Stimulated activated CD8-positive, alpha-beta memory T cell treated with anti-CD3 and anti-CD28 coated beads, Interleukin-4, amount 100 ng/mL, for 1 hour (primary cell): ENCODE measurements at places on chromosomes 1 and 21.

DNA sequence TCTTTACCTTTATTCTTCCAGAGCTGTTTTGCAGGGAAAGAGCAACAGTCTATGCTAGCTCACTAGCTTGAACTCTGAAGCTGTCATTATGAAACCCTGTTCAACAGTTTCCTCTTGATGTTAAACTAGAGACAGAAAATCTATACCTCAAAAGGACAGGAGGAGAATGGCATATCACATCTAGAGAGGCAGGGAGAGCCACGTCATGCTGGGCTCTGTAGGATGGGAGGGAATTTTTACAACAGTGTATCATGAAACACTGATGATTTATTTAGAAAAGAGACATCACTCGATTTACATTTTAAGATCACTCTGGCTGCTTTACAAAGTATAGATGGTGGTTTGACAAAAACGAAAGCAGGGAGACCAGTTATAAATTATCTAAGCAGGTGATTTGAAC, 224.9 kb upstream of the COA6 start:
- DNase-seq: no peak

DNA sequence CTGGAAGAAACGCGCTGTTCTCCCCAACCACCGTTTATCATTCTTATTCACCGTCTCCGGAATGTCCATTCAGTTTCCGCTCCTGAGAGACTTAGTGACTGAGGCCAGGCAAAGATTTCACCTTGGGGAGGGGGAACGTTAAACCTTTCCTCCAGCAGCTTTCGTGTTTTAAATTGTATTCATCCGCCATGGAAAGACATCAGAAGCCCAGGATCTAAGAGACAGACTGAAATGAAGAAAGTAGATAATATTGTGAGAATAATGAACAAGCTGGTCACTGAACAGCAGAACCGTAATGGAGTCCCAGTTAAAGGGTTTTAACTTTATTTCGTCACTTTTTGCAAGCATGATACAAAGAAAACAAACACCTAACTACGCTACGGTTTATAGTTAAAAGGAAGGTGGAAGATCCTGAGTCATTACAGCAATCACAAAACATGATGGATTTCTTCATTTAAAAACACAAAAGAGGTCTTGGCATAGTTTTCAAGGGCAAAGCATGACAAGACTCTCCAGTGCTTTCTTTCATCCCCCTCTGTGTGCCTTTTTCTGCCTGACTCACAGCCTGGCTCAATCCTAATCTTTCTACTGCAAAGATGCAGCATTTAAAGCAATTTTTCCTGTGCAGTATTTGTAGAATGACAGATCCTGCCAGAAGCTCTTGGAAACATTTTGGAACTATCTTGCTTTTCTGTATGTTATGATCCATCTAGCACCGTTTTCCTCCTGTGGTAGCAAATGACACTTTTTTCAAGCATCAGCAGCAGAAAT, 722 bp upstream of the SLC19A2 start:
- no peak for DNase-seq

GRCh38 chr1:92444351-92444750, 42.4 kb downstream of the GFI1 start:
- no peak for DNase-seq

- no peak for DNase-seq
Observed at GRCh38 chr1:209710093-209710492, 5.4 kb downstream of the HSD11B1 start.

DNA sequence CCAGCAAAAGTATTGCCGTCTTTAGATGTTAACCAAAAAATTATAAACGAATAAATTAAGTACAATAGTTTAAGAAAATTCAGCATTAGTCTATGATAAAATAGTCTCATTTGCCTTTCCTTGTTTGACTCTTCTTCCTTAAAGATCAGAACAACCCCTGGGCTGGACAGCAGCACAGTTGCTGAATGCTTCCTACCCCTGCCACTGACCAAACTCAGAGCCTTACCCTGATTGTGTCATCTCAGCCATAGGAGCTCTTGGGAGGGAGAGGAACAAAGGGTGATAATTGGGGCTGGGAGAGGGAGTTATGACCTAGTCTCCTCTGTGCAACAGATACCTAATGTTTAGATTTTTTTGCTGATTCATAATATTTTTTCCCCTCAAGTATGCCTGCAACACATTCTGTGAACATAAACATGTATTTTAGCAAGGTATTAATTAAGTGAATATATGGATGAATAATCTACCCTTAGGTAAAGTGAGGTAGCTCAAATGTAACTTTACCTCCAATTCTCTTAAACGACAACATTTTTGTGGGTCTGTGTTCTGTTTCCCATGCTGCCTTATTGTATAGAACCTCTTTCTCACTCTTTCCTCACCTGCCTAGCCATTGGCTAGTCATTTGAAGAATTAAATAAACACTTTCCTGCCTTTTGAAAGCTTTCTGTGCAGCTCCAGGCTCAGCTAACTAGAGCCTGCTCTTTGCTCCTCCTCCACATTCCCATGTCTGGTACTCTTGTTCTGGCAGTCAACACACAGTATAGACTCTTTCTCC, 46.1 kb downstream of the FGGY start:
- DNase-seq: no peak

GRCh38 chr1:81287411-81288080, 513.2 kb upstream of the ADGRL2 start:
- no peak for DNase-seq

DNA sequence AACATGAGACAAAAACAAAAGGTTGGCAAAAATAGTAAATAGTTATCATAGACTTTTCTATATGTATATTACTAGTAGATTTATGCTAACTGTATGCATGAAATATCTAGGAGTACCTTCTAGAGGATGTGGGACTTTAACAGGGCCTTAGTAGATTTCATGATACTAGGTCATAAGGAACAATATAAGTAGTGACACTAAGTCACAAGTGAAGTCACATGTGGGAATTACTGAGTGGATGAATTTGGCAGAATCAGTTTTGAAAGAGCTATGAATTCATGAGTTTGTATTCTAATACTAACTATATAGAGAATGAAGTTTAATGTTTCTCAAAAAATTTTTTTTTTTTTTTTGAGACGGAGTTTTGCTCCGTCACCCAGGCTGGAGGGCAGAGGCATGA, 53.1 kb upstream of the GPR25 start:
- DNase-seq: no peak

DNA sequence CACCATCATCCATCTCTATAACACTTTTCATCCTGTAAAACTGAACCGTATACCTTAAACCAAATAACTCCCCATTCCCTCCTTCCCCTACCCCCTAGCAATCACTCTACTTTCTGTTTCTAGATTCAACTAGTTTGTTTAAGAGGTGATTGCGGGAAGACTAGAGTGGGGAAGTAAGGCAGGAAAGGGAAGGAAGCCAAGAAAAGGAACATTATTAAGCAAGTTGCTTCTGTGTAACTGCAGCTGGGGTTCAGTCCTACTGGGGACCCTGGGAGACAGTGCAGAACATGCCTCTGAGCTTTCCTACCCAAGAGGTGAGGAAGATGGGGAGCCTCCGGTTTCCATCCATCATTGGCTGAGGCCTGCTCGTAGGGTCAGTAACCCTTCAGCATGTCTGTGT, 28.9 kb upstream of the H3-3A start:
- no peak for DNase-seq

DNA sequence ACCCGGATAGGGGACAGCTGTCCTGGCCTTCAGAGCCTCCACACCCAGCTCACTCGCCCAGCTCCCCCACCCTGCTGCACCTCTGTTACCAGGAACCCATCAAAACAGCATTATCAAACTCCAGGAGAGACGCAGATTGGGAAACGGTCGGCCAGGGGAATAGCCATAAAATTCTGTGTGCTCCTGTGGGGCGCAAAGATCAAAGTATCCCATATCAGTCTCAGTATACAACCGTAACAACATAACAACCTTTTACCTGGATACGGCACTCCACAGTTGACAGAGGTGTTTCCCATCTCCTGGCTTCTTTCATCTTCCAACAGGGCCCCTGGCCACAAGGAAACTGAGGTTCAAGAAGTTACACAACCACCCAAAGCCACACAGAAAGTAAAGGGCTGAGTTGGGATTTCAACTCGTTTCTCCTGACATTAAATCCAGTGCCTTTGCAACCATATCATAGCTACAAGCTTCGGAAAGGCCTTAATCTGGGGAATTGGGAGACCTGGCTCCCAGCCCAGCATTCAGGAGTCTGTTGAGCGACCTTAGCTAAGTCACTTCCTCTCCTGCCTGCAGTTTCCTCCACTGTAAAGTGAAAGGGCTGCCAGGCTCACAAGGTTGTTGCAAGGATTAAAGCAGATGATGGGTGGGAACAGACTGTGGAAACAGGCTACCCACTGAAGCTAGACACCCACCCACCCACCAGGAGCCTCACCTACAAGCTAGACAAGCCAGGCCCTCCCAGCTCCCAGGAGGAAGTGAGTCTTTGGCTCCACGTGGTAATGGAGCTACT, 8.1 kb upstream of the EPHB2 start:
- no peak for DNase-seq

GRCh38 chr1:51063121-51063520, 38.9 kb upstream of the C1orf185 start:
- no peak for DNase-seq

DNA sequence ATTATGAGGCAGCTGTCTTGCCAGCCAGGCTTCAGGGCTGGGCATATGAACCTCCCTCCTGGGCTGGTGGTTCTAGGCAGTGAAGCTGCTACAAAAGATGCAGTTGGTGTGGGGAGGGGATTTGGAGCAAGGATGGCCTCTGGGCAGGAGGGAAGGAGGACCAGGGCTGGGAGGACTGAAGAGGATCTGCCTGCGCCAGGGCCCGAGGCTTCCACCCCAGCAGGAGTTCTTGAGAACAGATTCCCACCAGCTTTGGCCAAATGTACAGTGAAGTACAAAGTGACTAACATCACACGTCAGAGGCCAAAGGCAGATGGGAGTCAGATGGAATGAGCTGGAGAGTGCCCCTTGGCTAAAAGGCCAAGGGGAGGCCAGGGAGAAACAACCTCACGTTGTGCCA, 62.4 kb downstream of the DDX20 start:
- DNase-seq: no peak

DNA sequence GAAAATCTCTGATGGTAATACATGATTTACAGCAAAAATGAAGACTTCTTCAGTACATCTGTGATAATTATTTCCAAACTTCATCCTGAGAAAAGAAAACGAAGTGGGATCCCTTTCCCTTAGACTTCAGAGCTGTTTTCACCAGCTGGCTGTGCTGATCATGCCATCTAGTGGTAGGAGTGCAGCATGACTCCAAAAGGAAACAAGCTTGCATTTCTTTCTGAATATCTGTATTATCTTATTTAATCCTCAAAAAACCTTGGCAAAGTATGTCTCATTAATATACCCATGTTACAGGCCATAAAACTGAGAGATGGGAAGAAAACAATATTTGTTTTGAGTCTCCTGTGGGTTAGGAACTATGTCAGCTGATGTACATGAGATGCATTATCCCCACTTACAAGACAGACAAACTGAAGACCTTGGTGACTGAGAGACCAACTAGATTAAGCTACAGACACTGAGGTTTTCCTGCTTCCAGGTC, 9.8 kb upstream of the GJA8 start:
- DNase-seq: no peak

- no peak for DNase-seq
Observed at GRCh38 chr1:169090308-169090899, 16.1 kb upstream of the ATP1B1 start.

- DNase-seq: no peak
Observed at GRCh38 chr21:33386222-33386784, 16.9 kb upstream of the IFNGR2 start.

- DNase-seq: peak; percentile 36
Observed at GRCh38 chr1:205354259-205355074, 2.3 kb downstream of the KLHDC8A start.

DNA sequence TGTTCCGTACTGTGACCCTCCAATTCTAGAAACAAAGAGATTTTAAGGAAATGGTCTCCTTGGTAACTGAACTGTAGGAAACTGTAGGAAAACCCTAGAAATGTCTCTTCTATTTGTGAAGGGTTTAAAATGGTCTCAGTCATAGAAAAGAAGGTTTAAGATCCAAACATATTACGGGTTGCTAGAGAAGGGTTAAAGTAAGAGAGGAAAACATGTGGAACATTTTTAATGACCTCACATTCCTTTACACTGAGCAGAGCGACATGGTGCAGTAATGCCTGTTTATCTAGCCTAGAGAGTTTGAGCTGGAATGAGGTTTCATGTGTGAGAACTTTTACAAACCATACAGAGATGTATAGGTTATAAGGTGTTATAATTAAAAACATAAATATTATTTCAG, 36.9 kb upstream of the C1orf105 start:
- DNase-seq: no peak

DNA sequence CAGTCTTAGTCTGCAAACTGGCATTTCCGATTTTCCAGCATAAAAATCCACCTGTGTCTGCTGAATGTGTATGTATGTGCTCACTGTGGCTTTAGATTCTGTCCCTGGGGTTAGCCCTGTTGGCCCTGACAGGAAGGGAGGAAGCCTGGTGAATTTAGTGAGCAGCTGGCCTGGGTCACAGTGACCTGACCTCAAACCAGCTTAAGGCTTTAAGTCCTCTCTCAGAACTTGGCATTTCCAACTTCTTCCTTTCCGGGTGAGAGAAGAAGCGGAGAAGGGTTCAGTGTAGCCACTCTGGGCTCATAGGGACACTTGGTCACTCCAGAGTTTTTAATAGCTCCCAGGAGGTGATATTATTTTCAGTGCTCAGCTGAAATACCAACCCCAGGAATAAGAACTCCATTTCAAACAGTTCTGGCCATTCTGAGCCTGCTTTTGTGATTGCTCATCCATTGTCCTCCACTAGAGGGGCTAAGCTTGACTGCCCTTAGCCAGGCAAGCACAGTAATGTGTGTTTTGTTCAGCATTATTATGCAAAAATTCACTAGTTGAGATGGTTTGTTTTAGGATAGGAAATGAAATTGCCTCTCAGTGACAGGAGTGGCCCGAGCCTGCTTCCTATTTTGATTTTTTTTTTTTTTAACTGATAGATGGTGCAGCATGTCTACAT, 2.5 kb upstream of the OLFML3 start:
- DNase-seq: no peak

- no peak for DNase-seq
Observed at GRCh38 chr1:55188909-55189308, 26.3 kb downstream of the USP24 start.

- no peak for DNase-seq
Observed at GRCh38 chr1:5967351-5968160, 24.7 kb downstream of the NPHP4 start.

- no peak for DNase-seq
Observed at GRCh38 chr1:230515451-230516145, 89.5 kb upstream of the PGBD5 start.

GRCh38 chr1:154758346-154758745, 111.7 kb downstream of the KCNN3 start:
- no peak for DNase-seq

- DNase-seq: no peak
Observed at GRCh38 chr1:147214325-147214724, 10.8 kb downstream of the FMO5 start.
